ENCODE measurements at places on chromosomes 6 and 20.

- no peak for DNase-seq
Measured at GRCh38 chr6:121436274-121436857, 920 bp downstream of the GJA1 start.

DNA sequence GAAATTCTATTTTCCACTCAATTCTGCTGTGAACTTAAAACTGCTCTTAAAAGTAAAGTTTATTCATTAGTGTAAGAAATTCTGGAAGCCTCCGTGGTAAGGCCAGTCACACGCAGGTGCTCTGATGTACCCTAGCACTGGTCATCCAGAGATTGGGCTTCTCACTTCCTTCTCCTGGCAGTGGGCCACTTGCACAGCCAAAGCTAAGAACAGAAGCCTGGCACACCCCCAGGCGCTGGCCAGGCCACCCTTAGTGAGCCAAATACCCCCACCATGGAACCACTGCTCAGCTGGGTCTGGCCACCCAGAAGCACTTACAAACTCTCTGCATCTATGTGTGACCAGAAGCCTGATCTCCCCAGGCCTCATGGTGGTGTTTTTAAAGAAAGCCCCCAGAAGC lies 35.3 kb upstream of the ARFGEF2 start:
- DNase-seq: no peak

GRCh38 chr20:57025261-57025660 lies 241.2 kb downstream of the BMP7 start:
- DNase-seq: no peak

DNA sequence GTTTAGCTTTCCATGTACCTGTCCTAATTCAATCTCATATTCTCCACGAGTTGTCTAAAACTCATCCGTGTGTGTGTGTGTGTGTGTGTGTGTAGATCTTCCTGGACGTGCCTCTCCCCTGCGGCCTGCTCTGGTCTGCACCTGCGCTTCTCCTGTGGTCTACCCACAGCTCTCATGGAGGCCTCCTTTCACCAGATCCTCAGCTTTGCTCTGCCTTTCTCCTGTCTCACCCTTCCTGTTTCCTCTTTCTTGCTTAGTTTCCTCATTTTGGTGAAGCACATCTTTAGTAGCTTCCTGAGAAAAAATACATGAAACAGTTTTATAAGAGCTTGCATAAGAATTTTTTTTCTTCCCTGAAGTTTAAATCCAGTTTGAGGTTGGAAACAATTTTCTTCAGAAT lies 18.1 kb downstream of the SLX4IP start:
- no peak for DNase-seq

DNA sequence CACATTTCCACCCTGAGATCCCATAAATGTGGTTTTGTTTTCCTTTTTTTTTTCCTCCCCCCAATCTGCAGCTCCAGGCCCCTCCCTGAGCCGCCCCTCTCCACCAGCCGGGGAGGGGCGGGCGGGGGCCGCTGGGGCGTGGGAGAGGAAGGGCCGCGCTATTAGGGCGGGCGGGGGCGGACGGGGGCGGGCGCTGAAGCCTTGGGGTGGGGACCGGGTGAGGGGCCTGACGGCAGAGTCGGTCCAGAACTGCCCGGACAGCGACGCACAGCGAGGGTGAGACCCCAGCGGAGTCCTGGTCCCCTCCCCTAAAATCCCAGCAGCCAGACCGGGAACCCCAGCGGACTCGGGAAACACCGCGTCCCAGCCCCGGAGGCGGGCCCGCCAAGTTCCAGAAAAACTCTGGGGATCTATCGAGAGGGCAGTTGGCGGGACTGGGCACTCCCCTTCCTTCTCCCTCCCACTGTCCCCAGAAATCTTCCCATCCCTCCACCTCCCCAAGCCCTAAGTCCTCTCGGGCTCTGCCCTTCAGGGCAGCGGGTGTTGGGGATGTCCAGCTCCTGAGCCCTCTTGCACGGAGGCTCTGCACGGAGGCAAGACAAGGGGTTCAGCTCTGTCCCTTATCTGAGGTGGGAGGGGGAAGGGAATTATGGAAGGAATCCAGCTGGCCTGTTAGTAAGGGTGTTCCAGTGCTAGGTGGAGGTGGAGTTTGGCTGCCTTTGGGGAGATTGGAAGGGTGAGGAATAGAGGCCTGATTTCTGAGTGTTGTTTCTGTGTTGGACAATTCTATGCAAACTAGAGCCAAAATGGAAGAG lies at the start of gene PRICKLE4:
PRICKLE4 (plus strand) TSS at position 232 of the 815 bp plus-strand sequence. CDS start 2,692 bp downstream, outside the sequence.
- DNase-seq: peak; percentile 24

GRCh38 chr20:51715163-51715855 lies 52.9 kb downstream of the ATP9A start:
- DNase-seq: peak; percentile 36

DNA sequence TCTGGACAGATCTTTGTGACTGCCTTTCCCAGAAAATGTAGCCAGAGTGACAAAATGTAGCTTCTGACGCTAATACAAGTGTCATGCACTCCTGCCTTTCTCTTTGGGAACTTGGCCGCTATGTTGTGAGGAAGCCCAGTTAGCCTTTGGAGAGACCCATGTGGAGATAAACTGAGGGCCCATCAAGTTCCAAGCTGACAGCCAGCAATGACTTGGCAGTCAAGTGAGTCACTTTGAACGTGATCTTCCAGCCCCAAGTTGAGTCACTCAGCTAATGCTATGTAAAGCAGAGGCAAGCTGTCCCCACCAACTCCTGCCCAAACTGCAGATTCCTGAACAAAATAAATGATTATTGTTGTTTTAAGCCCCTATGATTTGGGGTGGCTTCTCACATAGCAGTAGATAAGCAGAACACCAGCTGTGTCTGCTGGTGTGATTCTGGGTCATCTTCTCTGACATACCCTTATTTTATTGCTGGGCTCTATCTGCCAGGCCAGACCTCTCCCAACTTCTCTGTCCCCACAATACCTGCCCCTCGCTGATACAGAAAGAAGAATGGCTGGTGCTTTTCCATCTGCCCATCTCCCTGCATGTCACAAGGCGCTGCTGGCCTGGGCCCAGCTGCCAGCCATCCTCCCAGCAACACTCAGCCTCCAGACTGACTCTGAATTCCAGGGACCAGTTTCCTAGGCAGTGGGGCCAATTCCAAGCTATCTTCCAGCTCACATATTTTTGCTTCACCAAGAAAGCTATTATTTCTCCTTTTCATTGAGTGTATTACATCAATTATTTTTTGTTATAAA lies 274.8 kb downstream of the LRFN2 start:
- no peak for DNase-seq

DNA sequence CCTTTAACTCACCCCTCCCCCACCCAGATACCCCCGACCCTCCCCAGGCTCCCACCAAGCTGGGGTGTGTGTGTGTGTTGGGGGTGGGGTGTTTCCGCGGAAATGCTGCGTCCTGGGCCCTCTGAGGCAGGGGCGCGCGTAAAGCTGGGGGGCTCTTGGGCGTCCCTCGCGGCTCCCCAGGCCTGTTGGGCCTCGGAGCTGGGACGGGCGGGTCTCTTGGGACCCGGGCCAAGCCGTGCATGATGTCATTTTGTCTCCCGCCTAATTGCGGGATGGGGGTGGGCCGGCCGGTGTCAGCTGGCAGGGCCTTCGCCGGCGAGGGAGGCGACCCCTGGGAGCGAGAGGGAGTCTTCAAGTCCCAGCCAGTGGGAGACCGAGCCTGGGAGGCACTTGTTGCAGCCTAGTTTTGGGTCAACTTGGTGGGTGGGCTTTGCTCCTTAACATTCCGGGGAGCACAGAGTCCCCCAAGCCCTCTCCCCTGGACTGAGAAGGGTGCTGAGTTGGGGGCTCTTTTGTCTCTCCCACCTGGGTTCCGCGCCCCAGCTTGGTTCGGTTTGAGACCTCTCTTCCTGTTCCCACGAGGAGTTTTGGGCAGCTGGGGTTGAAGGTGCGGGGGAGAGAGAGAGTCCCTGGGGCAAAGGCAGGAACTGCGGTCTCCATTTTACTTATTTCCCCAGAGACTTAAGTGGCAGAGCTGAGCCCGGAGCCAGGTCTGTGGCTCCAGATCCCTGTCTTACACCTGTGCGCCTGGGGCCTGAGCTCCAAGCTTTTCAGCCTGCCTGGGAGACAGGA lies 623 bp downstream of the MYBL2 start:
- no peak for DNase-seq

DNA sequence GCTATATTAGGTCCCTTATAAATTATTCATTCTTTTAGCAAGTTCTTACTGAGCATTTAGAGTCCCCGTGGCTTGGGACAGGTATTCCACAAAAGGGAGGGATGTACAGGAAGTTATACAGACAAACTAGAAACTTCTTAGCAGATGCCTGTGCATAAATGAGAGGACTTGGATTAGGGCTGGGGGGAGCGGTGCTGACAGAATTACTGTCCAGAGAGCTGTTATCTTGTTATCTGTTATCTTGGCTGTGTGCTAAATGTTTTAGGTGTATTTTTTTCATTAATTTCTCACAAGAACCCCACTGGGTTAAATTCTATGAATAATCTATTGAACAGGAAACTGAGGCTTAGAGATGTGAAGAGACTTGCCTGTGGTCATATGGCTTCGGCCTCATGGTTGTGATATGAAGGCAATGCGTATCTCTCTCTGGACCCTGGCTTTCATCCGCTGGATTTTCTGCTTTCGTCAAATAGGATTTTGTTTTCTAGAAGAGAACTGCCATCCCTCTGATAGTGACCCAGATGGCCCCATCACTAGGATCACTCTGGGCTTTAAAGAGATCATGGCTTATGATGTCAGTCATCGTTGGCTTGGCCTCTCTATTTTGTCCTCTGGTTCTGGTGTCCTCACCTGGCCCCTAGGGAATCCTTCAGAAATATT lies 32.3 kb upstream of the RREB1 start:
- no peak for DNase-seq

DNA sequence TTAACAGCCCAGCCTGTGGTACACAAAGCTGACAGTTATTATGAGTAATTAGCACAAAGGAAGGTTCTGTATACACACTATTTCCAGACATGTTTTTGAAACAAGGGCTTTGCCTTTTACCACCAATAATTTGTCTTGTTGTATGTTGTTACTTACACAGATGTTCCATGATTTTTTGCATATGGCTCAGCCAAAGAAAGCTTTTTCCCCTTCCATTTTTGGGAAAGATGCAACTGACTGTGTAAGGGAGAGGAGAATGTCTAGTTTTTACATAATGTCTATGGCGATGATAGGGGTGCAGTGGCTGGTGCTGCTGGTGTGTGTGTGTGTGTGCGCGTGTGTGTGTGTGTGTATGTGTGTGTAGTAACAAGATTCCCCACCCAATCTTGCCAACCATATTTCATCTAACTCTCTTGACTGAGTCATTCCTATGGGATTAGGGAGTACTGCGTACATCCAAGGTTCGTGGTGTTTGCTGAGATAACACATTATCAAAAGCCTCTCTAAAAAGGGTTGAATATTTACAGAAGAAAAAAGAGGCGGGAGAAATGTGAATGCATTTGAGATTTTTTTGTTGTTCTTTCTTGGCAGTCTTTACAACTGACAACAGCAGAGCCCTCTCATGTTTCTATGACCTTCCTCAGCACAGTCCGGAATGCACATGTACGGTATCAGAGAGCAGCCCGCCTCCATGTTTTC lies 192.2 kb downstream of the GMPR start:
- DNase-seq: peak; percentile 28

DNA sequence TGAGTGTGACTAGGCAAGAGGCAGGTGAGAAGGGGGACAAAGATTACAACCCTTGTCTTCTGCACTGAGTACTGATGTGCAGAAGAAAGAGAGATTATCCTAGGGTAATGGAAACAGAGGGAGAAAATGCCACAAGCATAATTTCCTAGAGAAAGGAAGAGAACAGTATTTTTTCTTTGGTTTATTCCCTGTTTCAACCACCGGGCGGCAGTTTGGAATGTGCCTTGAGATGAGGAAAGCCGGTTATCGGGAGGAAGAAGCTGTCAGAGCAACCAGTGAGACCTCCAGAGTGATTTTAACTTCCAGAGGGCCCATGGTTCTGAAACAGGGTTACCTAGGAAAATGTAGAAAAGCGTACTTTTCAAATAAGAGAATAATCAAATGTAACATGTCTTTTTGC lies 121.4 kb downstream of the REV3L start:
- peak; percentile 42 for DNase-seq

Measured in iris pigment epithelial cell (primary cell).